Activated CD4-positive, alpha-beta T cell treated with anti-CD3 and anti-CD28 coated beads, Interleukin-2, amount 10 ng/mL, durations not matched to agents 7 days and 5 days (primary cell): ENCODE measurements at places on chromosomes 4 and X. TPM values are rescaled to one million over a fixed set of nuclear protein-coding genes. Genes with fewer than 3 reads are reported as not detected.

Gene UGT2A3
- total RNA-seq: not detected

Gene TRPC3
- total RNA-seq: 0.94 TPM

DNA sequence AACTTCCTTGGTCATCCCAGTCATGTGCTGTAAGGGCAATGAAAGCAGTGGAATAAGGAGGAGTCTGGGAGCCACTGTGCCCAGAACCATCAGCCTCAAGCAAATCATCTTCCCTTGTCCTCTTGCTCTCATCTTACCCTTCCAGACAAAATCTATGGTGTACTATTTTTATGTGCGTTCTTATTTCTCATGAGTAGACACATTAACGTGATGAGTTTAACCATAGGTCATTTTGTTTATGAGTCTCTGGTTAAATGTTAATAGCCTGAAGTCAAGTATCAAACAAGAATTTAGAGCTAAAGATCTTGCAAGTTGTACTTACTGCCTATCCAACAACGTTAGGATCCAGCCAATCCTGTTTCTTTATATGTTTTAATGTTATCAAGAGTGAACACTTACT is 495.3 kb downstream of the SPRY1 start:
- DNase-seq: no peak

Gene PGAM4
- not detected for total RNA-seq

- DNase-seq: no peak
Observed at GRCh38 chr4:152990471-152991131, 54.5 kb downstream of the FHDC1 start.

Gene IL9R
- total RNA-seq: 25.2 TPM

DNA sequence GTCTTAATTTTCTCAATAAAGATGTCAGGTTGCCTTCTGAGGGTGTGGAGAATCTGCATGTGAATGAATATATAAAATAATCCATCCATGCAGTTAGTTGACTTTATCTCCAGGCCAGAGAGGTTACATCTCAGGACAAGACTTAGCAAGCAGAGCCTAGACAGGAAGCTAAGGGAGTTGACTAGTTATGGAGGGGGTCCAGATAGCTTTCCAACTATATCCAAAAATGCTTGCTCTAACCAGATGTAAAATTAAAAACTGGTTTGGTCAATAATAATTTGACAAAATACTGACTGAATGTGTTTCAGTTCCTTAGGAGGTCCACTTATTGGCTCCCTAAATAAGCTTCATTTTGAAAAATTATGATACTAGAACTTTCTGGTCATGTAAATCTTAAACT is 101.4 kb downstream of the PAPSS1 start:
- no peak for DNase-seq

GRCh38 chrX:42384956-42385355 is 393.0 kb downstream of the PPP1R2C start:
- DNase-seq: no peak

GRCh38 chrX:44898411-44899221 is 25.6 kb downstream of the KDM6A start:
- peak; percentile 10 for DNase-seq

- DNase-seq: no peak
Observed at GRCh38 chr4:182404376-182404775, 161.2 kb downstream of the TENM3 start.

Gene PNPLA4
- total RNA-seq: 6.1 TPM

Gene SCML1
- total RNA-seq: 5.3 TPM

Gene MAGEA11
- total RNA-seq: not detected

DNA sequence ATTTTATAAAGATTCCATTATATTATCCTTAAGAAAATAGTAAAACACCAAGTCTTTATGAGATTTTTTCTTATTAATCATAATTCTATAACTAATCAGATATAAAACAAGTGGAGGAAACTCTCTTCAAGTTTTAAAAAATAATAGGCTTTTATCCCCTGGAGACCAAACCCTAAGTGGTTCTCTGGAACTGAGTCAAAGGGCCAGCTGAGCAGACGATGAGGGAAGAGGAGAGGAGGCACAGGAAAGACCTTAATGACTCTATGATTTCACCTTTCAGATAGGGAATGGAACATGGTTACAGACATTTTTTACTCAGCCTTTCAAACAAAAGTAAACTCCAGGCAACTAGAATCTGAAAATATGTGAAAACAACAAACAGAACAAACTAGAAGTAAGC is 201.8 kb downstream of the SLC39A8 start:
- no peak for DNase-seq

Gene JADE3
- 0.96 TPM for total RNA-seq

Gene CENPVL2
- not detected for total RNA-seq

GRCh38 chr4:5955201-5955821 is 62.4 kb upstream of the CRMP1 start:
- DNase-seq: no peak

Gene ASB5
- not detected for total RNA-seq
